Left renal cortex interstitium (tissue), 4 donors: ENCODE measurements at places on chromosomes 5 and 9. TPM values are rescaled to one million over a fixed set of nuclear protein-coding genes. Genes with fewer than 3 reads are reported as not detected.

Gene INSYN2B
- polyA plus RNA-seq = 2.7 TPM

Gene CER1
- polyA plus RNA-seq = 0.24 TPM

Gene DDX4
- 0.06 TPM for polyA plus RNA-seq

Gene DRD1
- not detected for polyA plus RNA-seq

Gene ANKRD31
- polyA plus RNA-seq = 0.66 TPM

Gene TNPO1
- polyA plus RNA-seq = 96.2 TPM

Gene CDHR2
- polyA plus RNA-seq = 22.6 TPM

Gene COL15A1
- 27.5 TPM for polyA plus RNA-seq

Gene ARID3C
- polyA plus RNA-seq = 0.21 TPM

Gene SURF4
- polyA plus RNA-seq = 174 TPM

Gene FOXD4L6
- polyA plus RNA-seq = 0.11 TPM

Gene PLCXD3
- 0.32 TPM for polyA plus RNA-seq

Gene SLC6A18
- polyA plus RNA-seq = 1.3 TPM

Gene FGFR4
- 45.0 TPM for polyA plus RNA-seq

Gene TAF11L10
- polyA plus RNA-seq = not detected

Gene GRHPR
- polyA plus RNA-seq = 138 TPM

Gene NKD2
- polyA plus RNA-seq = 18.1 TPM

Gene PSMB7
- polyA plus RNA-seq = 191 TPM

Gene CENPK
- polyA plus RNA-seq = 26.1 TPM

Gene COL27A1
- 53.7 TPM for polyA plus RNA-seq

Gene ACTBL2
- not detected for polyA plus RNA-seq

Gene GRM6
- 0.37 TPM for polyA plus RNA-seq

Gene F2RL1
- polyA plus RNA-seq = 35.1 TPM

Gene PPP1R26
- 29.7 TPM for polyA plus RNA-seq

Gene LPAR1
- 29.1 TPM for polyA plus RNA-seq

Gene EGR1
- 445 TPM for polyA plus RNA-seq

Gene OR1Q1
- not detected for polyA plus RNA-seq

Gene SPTLC1
- polyA plus RNA-seq = 94.7 TPM

Gene CAVIN4
- 4.4 TPM for polyA plus RNA-seq

Gene ZBED3
- polyA plus RNA-seq = 31.0 TPM

Gene CBY3
- polyA plus RNA-seq = 1.1 TPM

Gene C5orf52
- polyA plus RNA-seq = not detected

Gene PCDHA7
- 0.44 TPM for polyA plus RNA-seq

Gene OLFM1
- polyA plus RNA-seq = 3.7 TPM

Gene FAM78A
- polyA plus RNA-seq = 2.8 TPM

Gene PCDHGC3
- 126 TPM for polyA plus RNA-seq

Gene OSMR
- 11.4 TPM for polyA plus RNA-seq

Gene ARHGEF28
- 46.8 TPM for polyA plus RNA-seq

Gene GFI1B
- 0.94 TPM for polyA plus RNA-seq

Gene AFAP1L1
- 18.5 TPM for polyA plus RNA-seq

Gene LMNB1
- 113 TPM for polyA plus RNA-seq

Gene SPATA31A3
- not detected for polyA plus RNA-seq
